Activated T-helper 17 cell treated with anti-CD3 and anti-CD28 coated beads, Interleukin-2, amount 50 U/mL, for 72 hours (primary cell): ENCODE measurements at places on chromosomes 3 and 15. TPM values are rescaled to one million over a fixed set of nuclear protein-coding genes. Genes with fewer than 3 reads are reported as not detected.

The LRRN1 gene
- total RNA-seq = not detected

The STRIT1 gene
- total RNA-seq = not detected

DNA sequence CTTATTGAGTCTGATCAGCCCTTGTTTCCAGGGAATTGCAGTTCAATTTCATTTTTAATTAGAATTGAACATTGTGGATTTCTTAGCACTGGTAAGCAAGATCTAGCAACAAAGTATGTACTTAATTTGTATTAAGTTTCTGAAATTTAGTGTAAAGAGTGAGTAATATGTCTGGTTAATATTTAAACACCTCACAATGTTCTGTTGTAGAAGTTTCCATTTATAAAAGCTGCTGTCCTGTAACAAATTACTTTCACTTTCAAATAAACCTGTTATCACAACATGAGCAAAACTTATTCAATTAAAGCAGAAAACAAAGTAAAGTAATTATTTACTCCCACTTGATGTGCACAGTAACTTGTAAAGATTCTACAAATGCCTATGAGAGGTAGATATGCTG, 448.5 kb downstream of the NAALADL2 start:
- no peak for ATAC-seq

DNA sequence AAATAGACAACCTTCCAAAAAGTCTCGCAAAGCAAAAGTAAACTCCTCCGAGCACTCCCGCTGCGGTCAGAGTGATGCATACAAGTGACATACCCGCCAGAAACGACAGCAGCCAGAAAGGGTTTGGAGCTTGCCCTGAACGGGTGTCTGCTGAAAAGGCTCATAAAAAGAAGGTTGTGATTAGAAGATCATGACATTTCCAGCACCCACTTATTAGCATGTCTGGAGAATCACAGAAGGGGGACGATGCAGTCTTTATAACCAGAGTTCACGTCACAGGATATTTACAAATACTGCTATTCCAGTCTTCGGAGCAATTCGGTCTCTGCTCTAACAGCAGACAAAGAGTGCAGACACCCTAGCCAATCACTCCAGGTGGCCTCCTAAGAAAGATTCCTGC, 59.1 kb upstream of the FRMD4B start:
- ATAC-seq = no peak

DNA sequence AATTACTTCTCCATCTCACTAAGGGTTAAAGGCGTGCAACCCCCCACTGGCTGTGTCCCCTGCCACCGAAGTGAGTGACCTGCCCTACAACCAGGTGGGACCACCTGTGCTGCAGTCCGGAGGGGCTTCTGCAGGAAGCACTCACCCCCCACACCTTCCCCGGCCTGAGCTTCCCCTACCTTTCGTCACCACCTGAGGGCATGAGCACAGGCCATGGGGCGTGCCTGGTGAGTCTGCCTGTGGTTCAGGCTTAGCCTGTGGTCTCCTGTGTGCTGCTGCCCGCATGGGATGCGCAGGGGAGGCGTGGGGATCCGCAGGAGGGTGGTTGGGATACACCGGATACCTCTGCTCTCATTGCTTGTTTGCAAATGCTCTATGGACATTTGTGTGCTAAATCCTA, 46.0 kb downstream of the KLHL25 start:
- ATAC-seq = no peak

GRCh38 chr15:22265056-22265945, 185.0 kb downstream of the OR4M2 start:
- peak; percentile 61 for ATAC-seq

DNA sequence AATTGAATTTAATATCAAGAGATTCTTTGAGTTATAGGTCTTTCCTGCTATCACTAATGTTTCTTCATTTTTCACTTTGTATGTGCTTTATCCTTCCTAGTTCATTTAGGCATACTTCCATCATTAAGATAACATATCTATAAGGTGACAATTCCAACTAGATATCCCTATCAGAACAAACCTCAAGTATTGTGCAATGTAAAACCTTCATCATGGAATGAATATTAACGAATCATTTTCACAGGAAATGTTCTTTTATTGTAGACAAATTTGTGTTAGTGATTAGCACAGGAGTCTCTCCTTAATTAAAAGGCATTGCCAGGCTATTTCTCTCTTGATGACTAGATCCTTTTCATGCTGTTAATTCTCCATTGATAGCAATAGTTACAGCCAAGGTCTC, 236.5 kb upstream of the MME start:
- no peak for ATAC-seq

- ATAC-seq = no peak
Measured at GRCh38 chr3:37800022-37800551, 61.6 kb upstream of the CTDSPL start.

GRCh38 chr3:133038089-133038730, at the start of gene TMEM108:
Gene TMEM108, plus strand, starts transcription at chr3:133038391.
- peak; percentile 65 for ATAC-seq

DNA sequence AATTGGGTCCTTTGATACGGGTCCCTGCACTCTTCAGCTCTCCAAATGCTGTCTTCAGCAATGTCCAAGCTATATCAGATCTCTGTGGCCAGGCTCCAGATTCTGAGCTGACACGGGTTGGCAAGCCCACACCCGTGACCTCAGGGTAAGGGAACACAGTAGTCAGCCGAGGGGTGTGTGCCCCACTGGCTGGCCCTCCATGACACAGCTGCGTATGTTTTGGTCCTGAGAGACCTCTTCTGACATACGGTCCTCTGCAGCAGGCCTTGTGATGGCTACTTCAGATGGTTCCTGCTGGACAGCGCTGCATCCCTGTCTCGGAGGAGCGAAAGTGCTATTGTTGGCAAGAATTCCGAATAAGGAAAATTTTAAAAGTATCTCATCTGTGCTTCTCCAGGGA, 85.2 kb upstream of the ADAMTS17 start:
- no peak for ATAC-seq

DNA sequence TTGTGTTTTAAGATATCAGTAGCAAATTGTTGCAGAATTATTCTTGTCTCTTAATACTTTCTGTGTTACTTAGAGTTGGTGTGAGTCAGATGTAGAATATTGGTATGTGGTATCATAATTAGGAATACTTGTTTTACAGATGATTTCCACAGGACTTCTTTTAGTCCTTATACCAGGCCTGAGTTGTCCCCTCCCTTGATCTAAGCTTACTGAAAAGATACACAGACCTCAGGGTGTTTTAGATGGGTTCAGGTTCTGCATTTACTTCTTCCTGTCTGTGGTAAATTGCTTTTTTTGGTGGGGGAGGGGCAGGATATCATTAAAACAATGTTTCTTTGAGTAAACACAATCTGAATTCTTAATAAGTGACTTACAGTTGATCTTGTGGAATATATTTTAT, 14.2 kb downstream of the DZIP3 start:
- ATAC-seq = peak; percentile 47
